HFFc6 (cell line): ENCODE measurements at places on chromosomes 3 and 15.

DNA sequence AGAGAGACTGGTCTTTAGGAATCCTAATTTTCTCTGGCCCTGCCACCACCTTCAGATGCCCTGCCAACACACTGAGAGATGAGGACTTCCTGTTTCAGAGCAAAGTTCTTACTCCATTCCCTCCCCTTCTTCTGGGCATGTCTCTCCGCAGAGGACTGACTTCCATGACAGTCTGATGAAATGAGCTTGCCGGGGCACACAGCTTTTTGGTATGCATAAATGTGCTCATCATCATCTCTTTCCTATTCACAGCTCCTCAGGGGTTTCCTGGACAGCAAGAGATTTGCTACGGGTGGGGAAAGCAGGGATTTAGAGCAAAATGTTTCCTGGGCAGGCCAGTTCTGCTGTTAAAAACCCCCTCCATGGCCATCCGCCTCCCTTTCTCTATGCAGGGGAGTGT lies 27.6 kb upstream of the SEMA6D start:
- peaks cover 31% of the 10 kb centered on the region for H3K4me1 ChIP-seq
- H3K4me3 ChIP-seq = no peak overlapping the region
- no peak overlapping the region; the same call in 1 of the 2 replicates for H3K27ac ChIP-seq
- H3K27me3 ChIP-seq = no peaks in the 10 kb centered on the region; the same call in 1 of the 2 replicates
- DNase-seq = no peak

- no peaks in the 10 kb centered on the region for H3K27me3 ChIP-seq
- H3K4me3 ChIP-seq = no peak overlapping the region
- no peaks in the 10 kb centered on the region for H3K36me3 ChIP-seq
- DNase-seq = no peak
- no peak overlapping the region for H3K27ac ChIP-seq
- peaks cover 14% of the 10 kb centered on the region for H3K4me1 ChIP-seq
Measured at GRCh38 chr15:85762756-85763127, 32.0 kb downstream of the KLHL25 start.

- no peaks in the 10 kb centered on the region for H3K4me1 ChIP-seq
- no peaks in the 10 kb centered on the region for H3K36me3 ChIP-seq
- DNase-seq = no peak
- H3K27me3 ChIP-seq = peaks cover 21% of the 10 kb centered on the region
- no peak overlapping the region for H3K27ac ChIP-seq
Measured at GRCh38 chr3:38579141-38579540, 70.3 kb downstream of the SCN5A start.

DNA sequence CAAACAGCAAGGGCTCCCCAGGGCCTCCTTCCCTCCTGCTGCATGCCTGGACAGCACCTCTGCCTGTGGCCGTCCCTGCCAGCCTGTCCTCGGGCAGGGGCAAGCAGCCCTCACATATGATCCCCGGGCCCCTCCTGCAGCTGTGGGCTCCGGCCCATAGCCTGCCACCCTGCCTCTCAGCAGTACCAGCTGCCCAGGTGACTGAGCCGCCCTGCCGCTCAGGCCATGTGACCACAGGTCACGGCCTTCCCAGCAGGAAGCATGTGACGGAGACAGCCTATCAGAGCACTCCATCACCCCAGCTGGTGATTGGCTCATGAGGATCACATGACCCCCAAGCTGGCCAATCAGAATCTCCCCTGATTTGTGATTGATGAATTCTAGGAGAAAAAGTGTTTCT lies 23.9 kb downstream of the ALDH1L1 start:
- no peak overlapping the region for H3K27ac ChIP-seq
- H3K4me1 ChIP-seq = no peaks in the 10 kb centered on the region
- H3K4me3 ChIP-seq = no peak overlapping the region
- 0 out of 2 replicates have a peak, but pooled peaks cover 4% of the 10 kb centered on the region for H3K36me3 ChIP-seq
- no peak for DNase-seq

DNA sequence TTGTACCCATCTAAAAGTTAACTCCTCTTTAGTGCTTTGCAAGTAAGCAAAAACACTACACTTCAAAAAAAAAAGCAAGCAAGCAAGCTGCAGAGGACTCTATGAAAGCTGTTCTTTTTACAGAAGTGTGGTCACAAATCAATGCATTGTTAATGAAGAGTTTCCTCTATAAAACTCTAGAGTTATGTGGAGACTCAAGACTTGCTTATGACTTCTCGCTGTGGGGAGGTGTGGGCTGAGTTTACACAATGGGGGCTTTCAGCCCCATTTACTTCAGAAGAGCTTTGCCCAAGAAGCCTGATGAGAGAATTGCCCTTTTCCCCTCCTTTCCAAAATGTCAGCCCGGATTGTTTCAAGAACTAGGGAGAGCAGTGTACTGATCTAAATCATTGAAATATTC lies 144.4 kb downstream of the IGSF11 start:
- DNase-seq = no peak
- peaks cover 14% of the 10 kb centered on the region for H3K27me3 ChIP-seq
- H3K27ac ChIP-seq = no peak overlapping the region
- no peaks in the 10 kb centered on the region for H3K36me3 ChIP-seq
- no peak overlapping the region for H3K4me3 ChIP-seq

DNA sequence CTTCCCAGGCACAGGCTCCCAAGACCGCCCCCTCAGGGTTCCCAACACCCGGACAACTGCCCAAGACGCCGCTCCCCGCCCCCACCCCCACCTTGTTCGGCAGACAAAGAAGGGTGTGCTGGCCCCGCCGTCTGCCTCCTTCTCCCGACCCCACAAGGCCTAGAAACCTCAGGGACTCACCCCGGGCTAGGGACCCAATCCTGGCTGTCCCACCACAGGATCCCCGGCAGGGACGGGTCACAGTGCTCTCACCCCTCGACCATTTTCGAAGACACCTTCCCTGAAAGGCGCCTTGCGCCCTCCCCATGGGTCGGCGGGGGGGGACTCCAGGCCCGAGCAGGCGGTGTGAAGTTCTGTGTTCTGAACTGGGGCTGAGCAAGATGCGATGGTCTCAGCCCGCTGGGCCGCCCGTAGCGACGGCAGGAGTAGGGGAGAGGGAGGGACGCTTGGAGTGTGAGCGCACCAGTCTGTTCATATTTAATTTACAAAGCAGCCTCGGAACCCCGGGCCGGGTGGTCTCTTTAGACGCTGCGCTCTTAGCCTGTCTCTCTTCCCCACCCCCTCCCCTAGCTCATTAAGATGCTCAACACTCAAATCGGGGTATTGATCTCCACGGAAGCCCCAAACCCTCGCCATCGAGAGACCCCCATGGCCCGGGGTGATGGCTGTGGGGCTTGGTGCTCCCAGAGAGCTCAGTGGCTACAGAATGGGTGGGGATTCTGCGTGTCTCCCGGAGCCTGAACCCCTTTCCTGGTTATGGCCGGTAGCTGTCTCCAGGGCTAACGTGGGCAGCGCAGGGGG lies 1.4 kb upstream of the ISLR2 start:
- 0 out of 2 replicates have a peak overlapping the region, but pooled peaks have one; percentile 11 for H3K4me3 ChIP-seq
- no peaks in the 10 kb centered on the region for H3K36me3 ChIP-seq
- H3K27me3 ChIP-seq = peaks cover 62% of the 10 kb centered on the region
- no peak overlapping the region for H3K27ac ChIP-seq
- peaks cover 20% of the 10 kb centered on the region for H3K4me1 ChIP-seq

DNA sequence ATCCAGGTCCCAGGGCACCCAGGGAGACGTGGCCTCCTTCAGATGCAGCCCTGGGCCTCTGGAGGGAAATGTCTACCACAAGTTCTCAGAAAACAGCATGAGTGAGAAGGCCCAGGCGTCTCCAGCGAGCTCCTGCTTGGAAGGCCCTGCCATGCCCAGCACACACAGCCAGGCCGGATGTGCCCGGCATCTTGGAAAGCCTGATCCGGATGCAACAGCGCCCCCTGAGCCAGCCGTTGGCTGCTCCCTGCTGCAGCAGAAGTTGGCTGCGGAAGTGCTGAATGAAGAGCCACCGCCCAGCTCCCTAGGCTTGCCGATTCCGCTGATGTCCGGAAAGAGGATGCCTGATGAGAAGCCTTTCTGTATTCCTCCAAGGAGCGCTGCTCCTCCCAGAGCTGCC lies 856 bp downstream of the NPAP1 start:
- H3K36me3 ChIP-seq = peaks cover 13% of the 10 kb centered on the region
- no peak overlapping the region for H3K4me3 ChIP-seq
- H3K27me3 ChIP-seq = peaks cover 1% of the 10 kb centered on the region; the same call in 1 of the 2 replicates
- H3K27ac ChIP-seq = no peak overlapping the region
- no peaks in the 10 kb centered on the region for H3K4me1 ChIP-seq

DNA sequence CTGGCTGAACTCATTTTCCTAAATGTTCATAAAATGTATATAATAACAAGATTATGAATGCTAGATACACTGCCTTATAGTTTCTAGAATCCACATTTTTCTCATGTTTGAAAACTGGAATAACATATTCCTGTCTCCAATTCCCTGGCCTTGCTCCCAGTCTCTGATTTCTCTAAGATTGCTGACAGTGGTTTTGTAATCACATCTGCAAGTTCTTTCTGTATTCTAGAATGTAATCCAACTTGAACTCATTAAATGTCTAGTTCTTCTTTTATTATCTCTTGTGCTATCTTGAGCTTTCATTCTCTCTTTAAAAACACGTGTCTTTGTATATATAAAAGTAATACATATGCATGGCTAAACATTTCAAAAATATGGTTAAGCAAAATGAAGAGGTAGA lies 215.2 kb upstream of the ADAMTS9 start:
- no peak overlapping the region for H3K27ac ChIP-seq
- no peak for DNase-seq
- H3K4me1 ChIP-seq = no peaks in the 10 kb centered on the region
- H3K27me3 ChIP-seq = no peaks in the 10 kb centered on the region; the same call in 1 of the 2 replicates
- H3K36me3 ChIP-seq = no peaks in the 10 kb centered on the region
- no peak overlapping the region for H3K4me3 ChIP-seq

GRCh38 chr3:123525433-123525832 lies 59.4 kb downstream of the HACD2 start:
- H3K36me3 ChIP-seq = peaks cover 11% of the 10 kb centered on the region; the same call in 1 of the 2 replicates
- peaks cover 3% of the 10 kb centered on the region; the same call in 1 of the 2 replicates for H3K27me3 ChIP-seq
- no peak for DNase-seq
- H3K27ac ChIP-seq = no peak overlapping the region
- no peak overlapping the region for H3K4me3 ChIP-seq
- H3K4me1 ChIP-seq = peaks cover 20% of the 10 kb centered on the region

- no peaks in the 10 kb centered on the region for H3K4me1 ChIP-seq
- no peak overlapping the region for H3K27ac ChIP-seq
- H3K27me3 ChIP-seq = no peaks in the 10 kb centered on the region
- no peak for DNase-seq
Measured at GRCh38 chr15:86865920-86866319, 786.2 kb downstream of the AGBL1 start.

GRCh38 chr3:58824285-58824684 lies 157.7 kb upstream of the FAM3D start:
- peak; percentile 71 for DNase-seq
- H3K4me1 ChIP-seq = peaks cover 21% of the 10 kb centered on the region
- H3K36me3 ChIP-seq = no peaks in the 10 kb centered on the region
- no peak overlapping the region for H3K4me3 ChIP-seq

DNA sequence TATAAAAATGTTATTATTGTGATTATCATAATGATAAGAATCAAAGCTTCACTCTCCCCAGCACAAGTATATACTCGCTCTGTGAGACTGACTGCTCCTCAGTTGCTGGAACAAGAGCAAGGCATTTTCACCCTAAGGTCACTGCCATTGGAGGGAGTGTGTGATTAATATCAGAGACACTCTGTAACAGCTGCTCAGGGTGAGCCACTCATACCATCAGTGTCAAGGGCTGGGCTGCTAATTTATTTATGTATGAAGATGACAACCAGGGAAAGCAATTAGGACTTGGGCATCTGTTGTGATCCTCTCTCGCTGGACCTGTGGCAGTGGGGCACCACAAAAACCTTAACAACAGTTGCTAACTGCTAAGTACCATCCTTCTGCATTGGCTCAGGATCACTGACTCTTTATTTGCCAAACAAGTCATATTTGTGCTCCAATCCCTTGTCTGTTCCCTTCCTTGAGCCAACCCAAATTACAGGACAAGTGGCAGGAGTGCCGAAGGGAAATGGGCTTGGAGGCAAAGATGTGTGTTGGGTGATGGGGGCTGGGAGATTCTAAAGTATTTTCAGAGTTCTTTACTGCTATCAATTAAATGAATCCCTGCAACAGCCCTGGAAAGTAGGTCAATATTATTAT lies 297.5 kb upstream of the STT3B start:
- H3K36me3 ChIP-seq = no peaks in the 10 kb centered on the region
- DNase-seq = no peak
- no peak overlapping the region for H3K4me3 ChIP-seq
- H3K4me1 ChIP-seq = peaks cover 28% of the 10 kb centered on the region
- no peak overlapping the region for H3K27ac ChIP-seq

- H3K36me3 ChIP-seq = peaks cover 14% of the 10 kb centered on the region
- peaks cover 42% of the 10 kb centered on the region for H3K4me1 ChIP-seq
- H3K27ac ChIP-seq = no peak overlapping the region
- peaks cover 6% of the 10 kb centered on the region for H3K27me3 ChIP-seq
Measured at GRCh38 chr15:39781147-39781966, 1.3 kb downstream of the FSIP1 start.

- no peak for DNase-seq
- no peak overlapping the region for H3K27ac ChIP-seq
- H3K27me3 ChIP-seq = no peaks in the 10 kb centered on the region; the same call in none of the 2 replicates
- H3K4me1 ChIP-seq = peaks cover 50% of the 10 kb centered on the region
- peaks cover 6% of the 10 kb centered on the region for H3K36me3 ChIP-seq
Measured at GRCh38 chr3:107368654-107369398, 8.4 kb upstream of the CCDC54 start.

DNA sequence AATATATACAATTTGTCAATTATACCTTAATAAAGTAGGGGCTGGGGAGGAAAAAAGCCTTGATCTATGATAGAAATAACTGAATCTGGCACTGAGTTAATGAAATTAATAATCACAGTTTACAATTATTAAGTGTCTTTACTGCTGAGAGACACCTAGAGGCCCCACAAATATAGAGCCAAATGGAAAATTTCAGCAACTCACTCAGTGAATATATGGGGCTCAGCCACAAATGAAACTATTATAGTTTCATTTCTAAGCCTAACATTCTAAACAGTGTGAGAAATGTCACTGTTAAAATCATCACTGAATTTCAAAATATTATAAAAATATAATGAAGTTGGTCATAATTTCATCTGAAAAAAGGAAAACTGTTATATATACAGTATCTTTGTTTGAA lies 40.3 kb downstream of the GNB4 start:
- peaks cover 10% of the 10 kb centered on the region for H3K4me1 ChIP-seq
- no peaks in the 10 kb centered on the region; the same call in 1 of the 2 replicates for H3K36me3 ChIP-seq
- H3K27me3 ChIP-seq = no peaks in the 10 kb centered on the region
- no peak for DNase-seq
- no peak overlapping the region for H3K27ac ChIP-seq

- H3K4me1 ChIP-seq = peaks cover 47% of the 10 kb centered on the region
- H3K27ac ChIP-seq = no peak overlapping the region
- no peaks in the 10 kb centered on the region for H3K36me3 ChIP-seq
- no peak for DNase-seq
Measured at GRCh38 chr3:13191016-13191415, 117.8 kb upstream of the IQSEC1 start.

DNA sequence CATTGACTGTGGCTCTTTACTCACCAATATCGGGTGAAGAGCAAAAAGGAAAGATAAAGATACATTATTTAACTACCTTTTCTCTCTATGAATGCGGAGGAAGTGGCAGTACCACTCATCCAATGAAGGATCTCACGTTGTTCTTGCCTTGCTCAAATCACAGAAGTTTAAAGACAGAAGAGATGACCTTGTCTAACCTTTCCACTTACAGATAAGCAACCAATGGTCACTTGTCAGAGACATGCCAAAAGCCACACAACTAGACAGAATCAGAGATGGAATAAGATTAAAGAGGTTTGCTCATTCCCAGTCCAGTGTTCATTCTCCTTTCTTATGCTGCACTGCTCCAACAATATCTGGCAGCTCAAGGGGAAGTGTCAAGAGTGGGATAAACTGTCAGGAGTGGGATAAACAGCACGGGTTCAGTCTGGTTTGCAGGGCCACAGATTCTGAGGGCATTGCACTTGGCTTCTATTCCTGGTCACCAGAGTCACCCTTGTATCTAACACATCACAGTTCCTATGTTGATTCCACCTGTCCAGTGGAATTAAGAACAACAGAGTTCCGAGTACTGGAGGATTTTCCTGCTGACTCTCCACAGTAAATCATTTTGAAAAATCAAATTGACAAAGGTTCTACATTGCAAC lies 6.7 kb downstream of the VPS13C start:
- H3K27me3 ChIP-seq = no peaks in the 10 kb centered on the region
- H3K4me1 ChIP-seq = peaks cover 12% of the 10 kb centered on the region
